ENCODE measurements at places on chromosomes 1 and 21.

DNA sequence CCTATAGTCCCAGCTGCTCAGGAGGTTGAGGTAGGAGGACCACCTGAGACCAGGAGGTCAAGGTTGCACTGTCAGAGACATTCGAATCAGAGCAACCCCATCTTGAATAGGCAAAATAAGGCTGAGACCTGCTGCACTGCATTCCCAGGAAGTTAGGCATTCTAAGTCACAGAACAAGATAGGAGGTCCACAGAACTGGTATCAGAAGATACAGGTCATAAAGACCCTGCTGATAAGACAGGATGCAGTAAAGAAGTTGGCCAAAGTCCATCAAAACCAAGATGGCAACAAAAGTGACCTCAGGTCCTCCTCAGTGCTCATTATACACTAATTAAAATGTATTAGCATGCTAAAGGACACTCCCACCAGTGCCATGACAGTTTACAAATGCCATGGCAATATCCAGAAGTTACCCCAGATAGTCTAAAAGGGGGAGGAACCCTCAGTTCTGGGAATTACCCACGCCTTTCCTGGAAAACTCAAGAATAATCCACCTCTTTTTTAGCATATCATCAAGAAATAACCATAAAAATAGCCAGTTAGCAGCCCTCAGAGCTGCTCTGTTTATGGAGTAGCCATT lies 65.2 kb upstream of the KLHDC7A start:
- H3K27me3 ChIP-seq = peaks cover 17% of the 10 kb centered on the region
- no peaks in the 10 kb centered on the region for H3K4me1 ChIP-seq
- no peak overlapping the region for H3K4me3 ChIP-seq
- H3K36me3 ChIP-seq = no peaks in the 10 kb centered on the region

GRCh38 chr1:167016100-167016750 lies 27.1 kb downstream of the MAEL start:
- no peak for ATAC-seq
- peaks cover 38% of the 10 kb centered on the region for H3K27me3 ChIP-seq
- no peak overlapping the region for H3K4me3 ChIP-seq

DNA sequence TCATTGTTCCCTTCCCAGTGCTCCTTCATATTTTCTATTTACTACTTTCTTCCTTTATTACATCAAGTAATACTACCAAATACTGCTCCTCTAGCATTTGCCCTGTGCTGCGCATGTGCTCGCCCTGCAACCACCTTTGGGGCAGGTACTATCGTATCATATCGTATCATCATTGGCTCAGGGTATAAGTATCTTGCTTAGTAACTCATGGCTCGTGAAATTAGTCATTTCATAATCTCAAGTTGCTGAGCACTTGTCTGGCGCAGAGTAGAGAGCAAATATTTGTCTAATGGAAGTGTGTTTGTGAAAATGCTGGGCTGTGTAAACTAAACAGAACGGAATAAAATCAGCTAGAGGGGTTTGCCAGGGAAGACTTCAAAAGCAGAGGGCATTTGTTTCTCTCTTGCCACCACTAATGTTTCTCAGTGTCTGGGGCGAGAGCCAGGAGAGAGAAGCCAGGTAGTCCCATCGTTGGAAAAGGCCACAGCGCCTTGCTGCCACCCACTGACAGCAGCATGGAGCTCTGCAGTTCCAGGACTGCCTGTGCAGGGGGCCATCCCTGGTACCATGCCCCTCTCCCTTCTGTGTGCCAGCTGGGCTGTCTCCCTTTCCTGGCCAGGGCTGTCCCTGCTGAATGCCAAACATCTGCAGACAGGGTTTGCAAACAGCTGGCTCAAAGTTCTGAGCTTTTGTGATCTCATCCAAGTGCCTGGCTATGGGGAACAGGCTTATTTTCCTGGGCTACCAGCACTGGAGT lies 20.0 kb upstream of the CPT2 start:
- no peak for ATAC-seq
- H3K4me1 ChIP-seq = peaks cover 20% of the 10 kb centered on the region
- H3K4me3 ChIP-seq = no peak overlapping the region
- H3K27ac ChIP-seq = no peak overlapping the region

DNA sequence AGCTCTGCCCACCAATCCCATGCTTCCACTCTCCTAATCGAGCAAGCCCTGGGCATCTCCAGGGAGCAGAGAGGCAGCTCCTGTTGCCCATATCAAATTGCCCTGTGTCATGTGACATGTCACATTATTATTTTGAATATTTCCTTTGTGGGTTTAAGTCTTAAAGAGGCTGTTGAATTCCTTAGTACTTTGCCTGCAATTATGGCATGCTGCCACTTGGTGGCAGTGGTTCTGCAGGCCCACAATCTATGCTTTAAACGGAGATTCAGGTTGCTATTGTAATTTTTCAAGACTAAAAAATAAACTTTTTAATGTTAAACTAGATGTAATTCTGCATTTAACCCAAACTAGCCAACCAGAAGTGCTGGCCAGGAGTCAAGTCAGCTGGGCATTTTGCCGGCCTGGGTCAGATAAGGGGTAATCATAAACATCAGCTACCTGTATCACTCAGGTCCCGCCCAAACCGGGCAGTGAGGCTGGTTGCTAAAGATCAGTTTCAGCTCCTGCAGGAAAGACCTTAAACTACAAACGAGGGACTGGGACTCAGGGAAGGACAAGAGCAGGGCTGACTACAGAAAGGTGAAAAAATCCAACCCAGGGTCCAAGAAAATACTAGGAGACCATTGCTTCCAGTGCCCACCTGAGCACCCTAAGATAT lies 37.3 kb upstream of the ARHGEF16 start:
- peaks cover 50% of the 10 kb centered on the region for H3K27me3 ChIP-seq
- ATAC-seq = no peak
- no peak overlapping the region for H3K27ac ChIP-seq
- H3K36me3 ChIP-seq = no peaks in the 10 kb centered on the region
- H3K4me3 ChIP-seq = no peak overlapping the region
- no peaks in the 10 kb centered on the region for H3K4me1 ChIP-seq

DNA sequence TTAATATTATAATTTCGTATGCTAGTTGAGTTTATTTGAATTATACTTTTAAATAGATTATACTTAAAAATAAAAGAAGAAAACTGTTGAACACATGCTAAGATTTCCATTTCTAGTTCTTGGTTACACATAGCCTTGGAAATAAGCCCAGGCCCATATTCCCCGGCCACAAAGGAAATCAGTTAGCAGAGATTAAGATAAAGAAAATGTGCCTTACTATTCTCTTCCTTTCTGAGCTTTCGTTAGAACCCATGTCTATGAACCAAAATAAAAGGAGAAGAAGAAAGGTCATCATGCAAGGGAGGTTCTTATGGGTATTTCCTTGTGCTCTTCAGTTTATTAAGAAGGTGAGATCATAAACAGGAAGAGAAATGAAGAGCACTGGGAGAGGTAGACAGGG lies 32.3 kb upstream of the CRP start:
- ATAC-seq = no peak
- H3K27me3 ChIP-seq = peaks cover 50% of the 10 kb centered on the region
- H3K27ac ChIP-seq = no peak overlapping the region

DNA sequence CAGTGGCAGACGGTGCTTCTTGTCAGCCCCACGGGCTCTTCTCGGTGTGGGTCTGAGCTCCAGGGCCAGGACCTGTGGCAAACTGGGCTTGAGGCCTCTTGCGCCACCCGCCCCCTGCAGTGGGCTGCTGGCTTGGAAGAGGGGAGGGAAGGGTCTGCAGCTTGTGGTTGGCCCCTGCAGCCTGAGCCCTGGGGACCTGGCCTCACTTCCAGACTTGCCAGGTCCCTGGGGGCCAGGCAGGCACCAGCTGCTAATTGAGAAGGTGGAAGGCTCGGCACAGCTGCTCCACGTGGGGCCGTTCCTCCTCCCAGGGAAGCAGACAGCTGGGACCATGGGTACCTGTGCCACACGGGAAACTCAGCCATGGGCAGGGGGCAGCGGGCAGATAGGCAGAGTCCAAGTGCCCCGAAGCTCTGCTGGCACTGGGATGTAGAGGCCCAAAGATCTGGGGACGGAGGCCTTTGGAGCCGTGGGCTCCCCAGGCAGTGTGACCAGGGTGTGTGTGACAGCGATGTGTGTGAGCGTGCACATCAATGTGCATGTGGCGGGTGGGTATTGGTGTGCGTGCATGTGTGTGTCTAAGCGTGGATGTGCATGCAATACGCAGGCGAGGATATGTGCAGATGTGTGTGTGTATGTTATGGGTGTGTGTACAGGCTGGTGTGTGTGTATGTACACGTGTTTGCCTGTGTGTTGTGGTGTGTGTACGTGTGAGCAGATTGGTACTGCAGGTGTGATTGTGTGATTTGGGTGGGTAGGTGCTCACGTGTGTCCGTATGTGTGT lies 39.3 kb downstream of the TP73 start:
- H3K27me3 ChIP-seq = peaks cover 42% of the 10 kb centered on the region
- no peak overlapping the region for H3K27ac ChIP-seq
- peaks cover 33% of the 10 kb centered on the region for H3K4me1 ChIP-seq
- H3K36me3 ChIP-seq = no peaks in the 10 kb centered on the region
- H3K4me3 ChIP-seq = no peak overlapping the region
- no peak for ATAC-seq

DNA sequence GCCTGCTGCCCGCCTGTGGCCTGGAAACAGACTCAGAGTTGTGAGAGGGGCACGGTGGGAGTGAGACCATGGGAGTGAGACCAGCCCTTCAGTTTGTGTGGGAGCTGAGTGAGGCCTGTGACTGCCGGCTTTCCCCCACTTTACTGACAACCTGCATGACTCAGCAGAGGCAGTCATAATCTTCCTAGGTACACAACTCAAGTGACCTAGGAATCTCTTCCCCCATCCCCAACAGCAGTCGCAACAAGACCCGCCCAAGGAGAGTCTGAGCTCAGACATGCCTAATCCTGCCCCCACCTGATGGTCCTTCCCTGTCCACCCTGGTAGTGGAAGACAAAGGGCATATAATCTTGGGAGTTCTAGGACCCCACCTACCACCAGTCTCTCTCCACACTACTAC lies 44.2 kb downstream of the KLHL20 start:
- no peak for ATAC-seq
- H3K36me3 ChIP-seq = peaks cover 74% of the 10 kb centered on the region
- H3K27me3 ChIP-seq = no peaks in the 10 kb centered on the region
- H3K27ac ChIP-seq = no peak overlapping the region

DNA sequence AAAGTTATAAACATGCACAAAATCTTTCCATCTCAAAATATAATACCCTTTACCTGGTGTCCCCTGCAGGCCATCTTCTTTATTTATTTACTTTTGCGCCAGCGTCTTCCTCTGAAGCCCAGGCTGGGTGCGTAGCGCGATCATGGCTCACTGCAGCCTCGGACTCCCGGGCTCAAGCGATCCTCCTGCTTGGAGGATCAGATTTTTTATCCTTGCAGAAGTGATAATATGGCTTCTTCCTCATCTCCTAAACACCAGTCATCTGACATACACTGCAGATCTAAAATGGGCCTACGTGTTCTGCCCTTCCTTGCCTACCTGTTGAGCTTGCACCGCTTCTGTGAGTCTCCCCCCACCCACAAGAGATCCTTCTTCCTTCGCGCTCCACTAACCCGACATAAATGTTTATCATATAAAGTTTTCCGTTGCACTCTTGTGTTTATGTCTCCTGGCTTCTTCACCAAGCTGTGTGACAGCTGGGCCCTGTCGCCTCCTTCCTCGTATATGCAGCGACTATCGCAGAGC lies 506 bp upstream of the SRP9 start:
- H3K4me3 ChIP-seq = no peak overlapping the region
- H3K36me3 ChIP-seq = peaks cover 11% of the 10 kb centered on the region
- H3K27ac ChIP-seq = no peak overlapping the region
- no peaks in the 10 kb centered on the region for H3K27me3 ChIP-seq
- peak; percentile 2 for ATAC-seq
- peaks cover 21% of the 10 kb centered on the region for H3K4me1 ChIP-seq

DNA sequence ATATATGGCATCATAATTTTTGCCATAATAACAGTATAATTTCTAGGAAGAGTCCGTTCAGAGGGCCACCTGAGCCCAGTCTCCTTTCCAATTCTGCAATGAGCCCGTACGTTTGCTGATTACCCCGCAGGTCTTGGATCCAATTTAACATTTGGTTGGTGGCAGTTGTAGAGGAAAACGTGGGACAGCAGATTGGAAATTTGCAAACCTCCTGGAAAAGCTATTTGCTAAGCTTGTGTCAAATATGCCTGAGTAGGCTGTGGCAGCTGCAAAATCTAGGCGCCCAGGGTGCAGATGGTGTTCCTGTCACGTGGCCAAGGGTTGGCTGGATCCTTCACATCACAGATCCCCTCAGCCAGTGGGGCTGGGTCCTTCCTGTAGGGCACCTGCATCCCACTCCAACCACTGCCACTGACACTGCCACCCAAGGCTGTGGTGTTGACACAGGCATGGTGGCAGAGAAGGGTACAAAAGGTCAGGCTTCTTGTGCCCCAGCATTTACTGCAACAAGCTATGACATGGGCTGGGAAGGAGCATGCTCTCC lies 174.8 kb upstream of the SYT6 start:
- no peaks in the 10 kb centered on the region for H3K36me3 ChIP-seq
- H3K4me1 ChIP-seq = no peaks in the 10 kb centered on the region
- H3K27me3 ChIP-seq = peaks cover 23% of the 10 kb centered on the region
- H3K4me3 ChIP-seq = no peak overlapping the region
- ATAC-seq = no peak
- no peak overlapping the region for H3K27ac ChIP-seq

DNA sequence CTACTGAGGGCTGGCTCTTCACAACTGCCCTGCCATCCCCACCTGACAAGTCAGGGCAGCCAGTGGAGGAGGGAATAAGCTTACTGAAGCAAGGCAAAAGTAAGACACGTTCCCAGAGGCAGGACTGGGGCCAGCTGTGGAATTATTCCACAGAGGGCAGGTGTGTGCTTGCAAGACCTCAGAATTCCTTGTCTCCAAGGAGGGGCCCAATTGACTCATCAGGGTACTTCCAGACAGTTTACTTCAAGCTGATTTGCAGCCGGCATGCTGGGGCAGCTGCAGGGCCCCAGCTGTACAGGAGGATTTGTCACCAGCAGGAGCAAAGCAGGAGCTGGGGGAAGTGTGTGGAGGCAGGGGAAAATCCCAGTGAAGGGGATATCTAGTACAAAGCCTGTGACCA lies 167.5 kb upstream of the CAMK1G start:
- H3K4me1 ChIP-seq = no peaks in the 10 kb centered on the region
- no peak for ATAC-seq
- peaks cover 10% of the 10 kb centered on the region for H3K27me3 ChIP-seq

DNA sequence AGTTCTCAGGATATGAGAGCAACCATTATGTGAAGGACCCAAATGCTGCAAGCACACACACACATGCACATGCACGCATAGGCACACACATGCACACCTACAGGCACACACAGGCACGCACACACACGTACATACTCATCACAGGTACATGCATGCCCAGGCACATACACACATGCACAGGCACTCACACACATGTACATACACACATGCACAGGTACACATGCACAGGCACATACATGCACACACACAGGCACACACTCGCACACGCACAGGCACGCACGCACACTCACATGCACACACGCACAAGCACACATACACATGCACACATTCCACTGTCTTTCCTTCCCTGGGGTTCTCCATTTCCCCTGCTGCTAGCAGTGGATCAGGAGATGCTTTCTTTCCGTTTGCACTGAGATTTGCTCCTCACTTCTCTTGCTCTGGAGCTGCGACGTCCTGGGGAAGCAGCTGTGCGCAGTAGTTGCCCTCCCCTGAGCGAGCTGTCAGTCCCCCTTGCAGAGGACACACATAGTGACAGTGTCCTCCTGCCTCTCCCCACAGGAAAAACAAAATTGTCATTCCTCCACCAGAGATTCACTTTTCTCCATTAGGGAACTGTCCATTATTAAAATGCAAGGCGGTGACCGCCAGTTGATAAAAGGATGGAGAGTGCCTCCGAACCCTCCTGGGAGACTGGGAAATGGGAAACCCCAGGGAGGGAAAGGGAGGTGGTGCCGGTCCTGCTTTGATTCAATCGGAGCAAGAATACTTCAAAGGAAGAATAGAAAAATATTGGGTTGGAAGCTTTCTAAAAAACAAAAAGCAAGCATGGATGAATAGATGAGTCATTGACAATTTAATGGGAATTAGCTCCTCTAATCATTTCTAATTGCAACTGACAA lies 69.5 kb downstream of the WDR4 start:
- H3K27me3 ChIP-seq = peaks cover 18% of the 10 kb centered on the region
- H3K27ac ChIP-seq = no peak overlapping the region
- no peaks in the 10 kb centered on the region for H3K4me1 ChIP-seq
- H3K4me3 ChIP-seq = no peak overlapping the region

Data from stimulated activated memory B cell treated with anti-CD40 and anti-IgM and Interleukin-4, amounts not matched to agents 10 μg/mL and 1 μg/mL and 100 μg/mL, for 72 hours (primary cell).